Epithelial cell of alveolus of lung (primary cell): ENCODE measurements at places on chromosomes 4 and X. TPM values are rescaled to one million over a fixed set of nuclear protein-coding genes. Genes with fewer than 3 reads are reported as not detected.

ZGRF1 gene
- 6.1 and 7.8 TPM in 2 replicates for total RNA-seq

UCP1 gene
- not detected in 2 replicates for total RNA-seq

EDA2R gene
- 3.7 and 4.0 TPM in 2 replicates for total RNA-seq

STK32B gene
- 0.52 and 1.4 TPM in 2 replicates for total RNA-seq

TSPAN7 gene
- 1.0 and 1.6 TPM in 2 replicates for total RNA-seq

TCEAL7 gene
- 30.5 and 43.8 TPM in 2 replicates for total RNA-seq

VEGFC gene
- total RNA-seq: 38.3 and 63.4 TPM in 2 replicates

GABRE gene
- total RNA-seq: 2.2 and 4.5 TPM in 2 replicates

MGAT4D gene
- not detected in 2 replicates for total RNA-seq

SPANXC gene
- total RNA-seq: not detected in 2 replicates

TMSB15B gene
- total RNA-seq: 13.8 and 25.2 TPM in 2 replicates

HTRA3 gene
- total RNA-seq: 10.3 and 79.3 TPM in 2 replicates

ACOX3 gene
- total RNA-seq: 30.6 and 32.6 TPM in 2 replicates

GYPB gene
- total RNA-seq: not detected in 2 replicates
